NK-92 treated with Interleukin-12 subunit alpha and Interleukin-12 subunit beta, amount 100 ng/mL, for 24 hours (cell line): ENCODE measurements at places on chromosomes 12 and 14.

DNA sequence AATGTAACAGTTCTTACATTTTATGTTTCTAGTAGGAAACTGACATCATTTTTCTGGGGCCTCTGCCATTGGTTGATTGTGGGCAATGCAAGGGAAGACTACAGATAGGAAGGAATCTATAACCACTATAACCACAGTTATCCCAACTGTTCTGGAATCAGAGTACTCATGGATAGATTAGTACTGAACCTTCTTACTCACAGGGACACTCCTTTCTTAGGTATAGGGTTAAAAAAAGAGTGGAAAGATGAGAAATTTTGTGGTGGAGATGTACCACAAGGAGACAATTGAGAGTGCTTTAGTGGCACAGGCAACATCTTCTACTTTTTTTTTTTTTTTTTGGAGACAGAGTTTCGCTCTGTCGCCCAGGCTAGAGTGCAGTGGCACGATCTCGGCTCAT lies 21.0 kb downstream of the TMEM116 start:
- DNase-seq = no peak

GRCh38 chr12:16076557-16076956 lies 165.4 kb downstream of the DERA start:
- no peak for DNase-seq

DNA sequence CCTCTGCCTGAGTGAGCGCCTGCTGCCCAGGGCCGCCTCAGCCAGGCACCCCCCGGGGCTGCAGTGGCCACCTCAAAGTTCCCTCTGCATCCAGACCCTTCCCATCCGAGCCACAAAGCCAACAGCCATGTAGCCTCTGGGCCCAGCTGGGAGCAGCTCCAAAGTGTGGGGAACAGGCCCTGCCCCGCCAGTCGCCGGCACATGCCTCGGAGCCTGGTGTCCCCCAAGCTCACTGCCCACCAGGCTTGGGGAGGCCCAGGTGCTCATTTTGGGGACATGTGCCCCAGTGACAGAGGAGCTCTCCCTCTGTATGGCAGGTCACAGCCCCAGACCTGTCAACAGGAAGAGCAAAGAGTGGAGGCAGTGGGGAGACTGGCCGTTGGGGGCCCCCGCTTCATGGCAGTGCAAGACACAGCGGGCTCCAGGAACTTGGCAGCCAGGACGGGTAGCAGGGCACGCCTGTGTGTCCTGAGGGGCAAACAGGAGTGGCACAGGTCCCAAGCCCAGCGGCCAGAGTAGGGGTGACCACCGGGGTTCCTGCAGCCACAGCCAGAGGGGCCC lies 29.9 kb downstream of the JAG2 start:
- no peak for DNase-seq

DNA sequence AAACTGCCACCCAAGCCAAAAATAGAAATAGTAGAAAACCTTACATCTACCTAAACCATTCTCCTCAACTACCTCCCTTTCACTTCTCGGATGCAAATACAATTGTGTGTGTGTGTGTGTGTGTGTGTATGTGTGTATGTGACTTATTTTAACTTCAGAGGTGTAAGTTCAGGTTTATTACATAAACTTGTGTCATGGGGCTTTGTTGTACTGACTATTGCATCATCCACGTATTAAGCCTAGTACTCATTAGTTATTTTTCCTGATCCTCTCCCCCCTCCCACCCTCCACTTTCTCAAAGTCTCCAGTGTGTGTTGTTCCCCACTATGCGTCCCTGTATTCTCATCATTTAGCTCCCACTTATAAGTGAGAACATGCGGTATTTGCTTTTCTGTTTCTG lies 592.5 kb upstream of the ATP2B1 start:
- no peak for DNase-seq

- no peak for DNase-seq
Measured at GRCh38 chr12:4806439-4807115, 86.4 kb downstream of the GALNT8 start.

DNA sequence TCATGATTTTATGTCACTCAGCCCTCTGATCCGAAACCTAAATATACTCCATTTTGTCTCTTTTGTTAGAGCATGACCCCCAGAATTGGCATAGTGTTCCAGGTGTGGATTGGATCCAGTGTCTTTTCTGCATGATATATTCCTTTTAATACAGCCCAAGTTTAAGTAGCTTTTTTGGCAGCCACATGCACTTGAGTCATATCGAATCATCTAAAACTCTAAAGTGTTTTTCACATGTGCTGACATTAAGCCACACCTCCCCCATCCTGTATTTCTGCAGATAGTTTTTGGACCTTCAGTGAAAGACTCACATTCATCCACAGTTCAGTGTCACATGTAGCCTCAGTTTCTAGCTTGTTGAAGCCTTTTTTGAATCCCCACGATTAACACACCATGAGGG lies 30.6 kb downstream of the BORCS5 start:
- no peak for DNase-seq

DNA sequence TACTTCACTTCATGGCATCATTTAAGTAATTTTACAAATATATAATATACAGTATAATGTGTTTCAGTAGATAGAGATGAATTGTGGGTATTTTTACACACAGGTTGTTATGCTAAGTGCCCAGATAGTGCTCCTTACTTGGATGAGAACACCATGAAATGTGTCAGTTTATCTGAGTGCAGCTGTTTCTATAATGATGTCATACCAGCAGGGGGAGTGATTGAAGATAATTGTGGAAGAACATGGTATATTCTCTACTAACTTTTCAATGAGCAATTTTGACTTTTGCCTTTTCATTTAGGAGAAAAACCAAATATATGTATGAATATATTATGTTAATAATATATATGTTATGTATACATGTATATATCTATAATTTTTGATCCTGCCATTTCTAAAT lies 221.6 kb downstream of the LRRK2 start:
- no peak for DNase-seq

GRCh38 chr14:59450716-59451115 lies 14.5 kb downstream of the GPR135 start:
- no peak for DNase-seq

DNA sequence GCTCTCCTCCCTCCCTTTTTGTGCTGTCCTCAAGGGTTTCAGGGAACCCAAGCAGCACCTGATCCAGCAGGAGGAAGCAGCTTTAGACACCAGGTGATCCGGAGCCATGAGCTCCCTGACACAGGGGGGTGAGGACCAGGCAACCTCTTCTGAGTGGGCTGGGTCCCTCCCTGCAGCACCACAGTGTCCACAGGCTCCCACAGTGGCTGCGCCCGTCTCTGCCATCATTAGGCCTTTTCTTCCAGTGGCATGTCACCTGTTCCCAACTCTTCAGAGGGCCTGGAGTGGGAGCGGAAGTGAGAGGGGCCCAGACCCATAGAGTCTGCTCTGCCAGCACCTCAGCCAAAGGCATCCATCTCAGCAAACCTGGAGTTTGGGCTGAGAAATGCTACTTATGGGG lies 421 bp upstream of the KRT76 start:
- no peak for DNase-seq

GRCh38 chr14:46306267-46306666 lies 345.3 kb downstream of the RPL10L start:
- no peak for DNase-seq

DNA sequence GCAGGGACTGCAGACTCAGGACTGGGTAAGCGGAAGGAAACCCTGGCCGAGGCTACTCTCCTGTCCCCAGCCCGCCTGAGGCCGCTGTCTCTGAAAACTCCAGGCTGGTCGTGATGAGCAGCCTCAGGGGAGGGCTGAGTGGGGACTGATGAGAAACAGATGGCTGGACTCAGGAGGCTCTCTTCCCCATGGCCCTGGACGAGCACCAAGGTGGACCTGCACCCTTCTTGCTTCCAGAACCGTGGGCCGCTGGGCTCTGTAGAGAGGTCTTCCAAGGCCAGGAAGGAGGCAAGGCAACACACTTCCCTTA lies 1.1 kb downstream of the TEX22 start:
- DNase-seq = no peak
